ENCODE measurements at places on chromosomes 16 and 17.

GRCh38 chr17:50927287-50927686 lies 61.1 kb upstream of the TOB1 start:
- DNase-seq = no peak

GRCh38 chr17:44768505-44769142 lies 9.8 kb downstream of the ADAM11 start:
- no peak for DNase-seq

DNA sequence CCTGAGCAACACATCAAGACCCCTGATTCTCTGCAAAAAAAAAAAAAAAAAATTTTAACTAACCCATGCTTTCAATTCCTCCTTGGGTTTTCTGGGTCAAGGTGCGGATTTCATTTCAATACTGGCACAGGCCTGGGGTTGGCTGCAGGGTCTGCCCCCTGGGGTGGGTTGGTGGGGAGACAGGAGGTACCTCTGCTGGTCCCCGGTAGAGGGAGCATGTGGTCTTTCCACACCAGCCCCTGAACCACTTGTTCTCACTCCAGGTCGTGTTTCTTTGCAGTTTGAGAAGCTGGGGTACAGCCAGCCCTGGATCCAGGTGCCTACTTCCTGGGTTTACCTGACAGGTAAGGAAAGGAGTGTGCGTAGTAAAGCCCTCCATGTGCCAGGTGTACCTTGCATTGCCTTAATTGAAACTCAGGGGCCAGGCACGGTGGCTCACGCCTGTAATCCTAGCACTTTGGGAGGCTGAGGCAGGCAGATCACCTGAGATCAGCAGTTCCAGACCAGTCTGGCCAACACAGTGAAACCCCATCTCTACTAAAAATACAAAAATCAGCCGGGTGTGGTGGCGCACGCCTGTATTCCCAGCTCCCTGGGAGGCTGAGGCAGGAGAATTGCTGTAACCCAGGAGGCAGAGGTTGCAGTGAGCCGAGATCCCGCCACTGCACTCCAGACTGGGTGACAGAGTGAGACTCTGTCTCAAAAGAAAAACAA lies 21.8 kb downstream of the SDR42E2 start:
- no peak for DNase-seq

- no peak for DNase-seq
Measured at GRCh38 chr17:1830288-1830687, 483 bp downstream of the RPA1 start.

DNA sequence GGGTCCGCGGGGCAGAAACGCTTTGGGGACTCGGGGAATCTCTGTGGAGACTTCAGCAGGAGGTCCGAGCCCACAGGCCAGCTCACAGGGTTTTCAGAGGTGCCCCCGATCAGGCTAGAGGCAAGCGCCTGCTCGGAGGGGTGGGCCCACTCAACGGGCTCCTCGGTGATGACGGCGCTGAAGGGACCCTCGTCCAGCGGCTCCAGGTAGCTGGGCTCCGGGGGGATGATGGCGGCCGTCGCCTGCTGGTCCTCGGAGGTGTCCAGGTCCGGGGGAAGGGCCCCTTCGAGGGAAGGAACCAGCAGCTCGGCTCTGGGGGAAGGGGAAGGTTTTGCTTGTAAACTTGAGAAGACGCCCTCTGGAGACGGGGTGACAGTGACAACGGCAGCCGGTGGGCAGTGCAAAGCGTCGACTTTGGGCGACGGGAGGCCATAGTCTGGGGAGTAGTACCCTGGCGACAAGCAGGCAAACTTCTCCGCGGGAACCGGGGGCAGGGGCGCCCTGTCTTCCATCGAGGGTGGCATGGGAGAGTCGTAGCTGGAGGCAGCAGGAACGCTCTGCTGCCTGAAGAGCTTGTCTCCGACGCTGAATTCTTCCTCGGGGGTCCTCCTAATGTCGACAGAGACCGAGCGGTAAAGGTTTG lies 63.2 kb downstream of the ZNF778 start:
- DNase-seq = no peak

DNA sequence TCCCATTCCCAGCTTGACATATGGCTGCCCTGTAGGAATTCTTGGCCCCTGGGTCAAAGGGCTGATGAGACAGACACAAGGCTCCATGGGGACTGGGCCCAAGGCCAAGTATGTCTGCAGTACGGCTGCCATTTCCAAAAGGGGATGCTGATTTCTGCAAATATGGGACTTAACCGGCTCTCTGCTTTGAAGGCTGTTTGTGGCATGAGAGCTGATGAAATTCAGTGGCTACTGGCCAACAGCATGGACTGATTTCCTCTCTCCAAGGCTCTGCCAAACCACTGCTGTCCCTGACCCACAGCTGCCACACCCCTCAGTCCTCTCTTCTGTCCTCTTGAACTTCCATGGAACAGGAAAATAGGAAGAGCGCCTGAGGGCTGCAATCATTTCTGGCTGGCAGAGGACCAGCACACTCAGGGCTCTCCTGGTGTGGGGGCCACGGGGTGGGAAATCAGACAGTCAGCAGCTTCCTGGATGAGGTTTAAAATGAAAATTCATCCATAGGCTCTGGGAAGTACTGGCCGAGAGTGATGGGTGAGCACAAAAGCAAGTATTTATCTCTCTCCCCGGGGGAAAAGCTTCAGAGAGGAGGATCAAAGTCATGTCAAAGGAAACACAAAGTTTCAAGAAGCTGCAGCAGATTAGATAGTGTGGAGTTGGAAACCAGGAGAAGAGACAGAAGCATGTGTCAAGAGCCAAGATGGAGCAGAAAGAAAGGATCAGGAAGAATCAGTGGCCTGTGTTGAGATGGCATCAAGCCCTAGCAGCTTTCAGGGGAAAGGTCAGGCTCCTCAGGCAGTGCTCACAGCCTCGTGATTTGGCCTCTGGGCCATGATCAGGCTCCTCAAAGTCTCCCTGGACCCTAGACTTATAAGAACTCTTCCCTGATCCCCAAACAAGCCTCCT lies 64.1 kb upstream of the SREBF1 start:
- no peak for DNase-seq

Measured in stimulated activated CD8-positive, alpha-beta memory T cell treated with anti-CD3 and anti-CD28 coated beads, Interleukin-2, amount 100 ng/mL, for 1 hour (primary cell).